ENCODE measurements at places on chromosomes 7 and 10.

- DNase-seq, result no peak
Measured at GRCh38 chr7:150778014-150778737, 22.0 kb downstream of the TMEM176B start.

DNA sequence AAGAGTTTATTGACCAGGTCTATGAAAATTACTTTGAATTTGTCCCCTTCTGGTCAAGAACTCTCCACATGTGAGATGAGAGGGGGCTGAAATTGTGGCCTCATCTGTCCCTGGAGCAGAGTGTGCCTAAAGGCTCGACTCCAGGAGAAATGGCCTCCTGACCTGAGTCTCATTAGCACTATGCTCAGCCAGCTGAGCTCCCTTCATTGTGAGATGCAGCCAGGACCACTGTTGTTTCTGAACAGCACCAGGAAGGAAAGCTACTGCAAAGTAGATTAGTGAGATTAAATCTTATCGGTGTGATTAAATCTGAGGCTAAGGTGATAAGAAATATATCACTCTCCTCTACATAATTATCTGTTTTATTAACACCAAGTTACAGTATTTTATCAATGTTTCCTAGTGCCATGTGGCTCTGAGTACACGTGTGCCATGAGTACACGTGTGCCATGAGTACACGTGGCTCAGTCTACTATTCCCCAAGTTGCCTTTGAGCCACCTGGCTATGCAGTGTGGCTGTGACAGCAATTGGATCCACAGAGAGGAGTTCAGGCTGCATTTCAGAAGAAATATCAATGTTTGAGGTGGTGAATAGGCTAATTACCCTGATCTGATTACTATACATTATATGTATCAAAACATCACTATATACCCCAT lies 126.9 kb downstream of the IPMK start:
- DNase-seq, result no peak

GRCh38 chr7:155787171-155787851 lies 25.0 kb downstream of the SHH start:
- DNase-seq, result peak; percentile 41

GRCh38 chr7:47042669-47043068 lies 539.2 kb downstream of the TNS3 start:
- DNase-seq, result no peak

- no peak for DNase-seq
Measured at GRCh38 chr10:132788831-132789219, 2.9 kb upstream of the NKX6-2 start.

DNA sequence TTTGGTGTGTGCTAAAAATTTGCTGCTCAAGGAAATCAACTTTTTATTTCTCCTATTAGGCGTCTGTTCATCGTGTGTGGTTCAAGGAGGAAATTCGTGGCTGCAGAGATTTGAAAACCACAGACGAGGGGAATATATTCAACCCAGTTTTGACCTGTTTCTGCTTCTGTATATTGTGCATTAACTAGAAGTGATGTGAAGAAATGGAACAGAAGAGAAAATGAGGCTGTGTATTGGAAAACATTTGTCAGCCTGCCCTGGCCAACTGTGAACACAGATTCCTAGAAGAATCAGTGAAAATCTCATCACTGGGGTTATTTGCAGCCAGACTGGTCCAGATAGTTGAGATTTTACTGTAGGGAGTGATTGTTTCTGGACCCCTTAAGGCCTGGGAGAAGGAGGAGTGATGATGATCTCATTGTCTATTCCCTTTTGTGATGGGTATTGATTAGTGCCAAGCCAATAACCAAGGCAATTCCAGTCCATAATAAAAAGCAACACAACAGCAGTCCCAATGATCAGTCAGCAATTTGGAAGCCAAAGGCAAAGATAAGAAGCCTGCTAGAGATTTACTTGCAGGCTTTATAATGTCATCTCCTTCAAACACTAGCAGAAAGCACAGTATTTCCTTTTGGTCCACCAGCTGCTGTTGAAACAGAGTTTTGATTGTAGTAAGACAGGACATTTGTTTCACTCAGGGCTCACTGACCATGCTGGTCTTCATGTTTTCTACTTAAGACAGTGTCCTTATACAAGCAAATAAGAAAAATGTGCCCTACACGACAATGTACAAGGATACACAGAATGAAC lies 339.4 kb downstream of the PRPF18 start:
- no peak for DNase-seq

DNA sequence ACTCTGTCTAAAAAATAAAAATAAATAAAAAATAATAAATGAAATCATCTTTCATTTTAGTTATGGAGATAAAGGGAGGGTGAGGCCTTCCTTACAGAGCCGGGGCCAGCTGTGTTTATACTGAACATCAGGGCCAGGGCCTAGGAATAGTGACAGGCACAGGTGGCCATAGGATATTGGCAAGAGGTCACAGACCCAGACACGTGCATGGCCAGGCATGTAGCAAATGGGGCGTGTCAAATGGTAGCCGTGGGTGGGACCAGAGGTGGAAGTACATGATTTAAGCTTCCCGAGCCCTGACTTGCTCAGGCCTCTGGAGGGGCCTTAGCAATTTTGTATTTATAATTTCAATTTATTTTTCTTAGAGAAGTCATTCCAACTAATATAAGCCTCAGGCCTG lies 353.0 kb downstream of the ANKRD30A start:
- DNase-seq, result no peak

- DNase-seq, result peak; percentile 88
Measured at GRCh38 chr10:22321156-22321923, 441 bp downstream of the BMI1 start.

- DNase-seq, result peak; percentile 80
Measured at GRCh38 chr10:89426230-89426868, 12.0 kb downstream of the IFIT5 start.

DNA sequence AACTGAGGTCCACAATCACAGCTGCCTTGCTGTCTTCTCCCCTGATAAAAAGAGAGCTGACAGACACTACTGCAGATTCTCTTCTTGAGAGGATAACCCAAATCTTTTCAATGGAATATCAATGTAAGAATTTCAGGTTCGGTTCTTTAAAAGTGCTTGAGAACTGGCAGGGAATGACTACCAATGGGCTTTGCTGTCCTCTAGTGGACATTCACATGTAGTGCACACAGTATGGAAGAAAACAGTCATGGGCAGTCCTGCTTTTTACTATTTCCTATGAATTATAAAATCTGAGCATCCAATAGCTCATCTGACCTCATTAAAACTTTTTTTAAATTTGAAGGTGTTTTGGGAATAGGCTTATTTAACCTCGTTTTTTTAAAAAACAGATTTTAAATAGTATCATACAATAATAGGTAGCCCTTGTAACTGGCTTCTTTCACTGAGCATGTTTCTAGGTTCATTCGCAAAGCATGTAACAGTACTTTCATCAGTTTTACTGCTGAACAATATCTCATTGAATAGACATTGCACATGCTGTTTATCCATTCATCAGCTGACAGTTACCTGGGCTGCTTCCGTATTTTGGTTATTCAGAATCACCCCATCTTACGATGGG lies 18.3 kb downstream of the FZD9 start:
- peak; percentile 77 for DNase-seq

DNA sequence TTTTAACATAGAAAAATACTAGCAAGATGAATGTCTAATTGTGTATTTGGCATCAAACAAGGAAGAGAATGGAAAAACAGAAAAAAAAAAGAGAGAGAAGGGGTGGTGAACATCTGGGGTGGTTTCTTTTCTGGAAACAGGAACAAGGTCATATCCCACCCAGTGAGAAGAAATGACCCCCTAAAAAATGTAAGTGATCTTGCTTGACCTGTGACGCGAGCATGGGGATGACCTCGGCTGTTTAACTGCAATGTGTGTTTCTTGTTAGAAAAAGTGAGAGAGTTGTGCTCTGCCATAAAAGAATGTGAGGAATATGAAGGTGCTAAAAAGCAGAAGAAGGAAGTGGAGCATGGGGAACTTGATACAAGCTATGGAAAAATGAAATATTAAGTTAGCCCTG lies 258.5 kb downstream of the AGMO start:
- no peak for DNase-seq

GRCh38 chr10:49841615-49842332 lies 79.7 kb upstream of the OGDHL start:
- DNase-seq, result no peak
